ENCODE measurements at places on chromosomes 6 and 20.

DNA sequence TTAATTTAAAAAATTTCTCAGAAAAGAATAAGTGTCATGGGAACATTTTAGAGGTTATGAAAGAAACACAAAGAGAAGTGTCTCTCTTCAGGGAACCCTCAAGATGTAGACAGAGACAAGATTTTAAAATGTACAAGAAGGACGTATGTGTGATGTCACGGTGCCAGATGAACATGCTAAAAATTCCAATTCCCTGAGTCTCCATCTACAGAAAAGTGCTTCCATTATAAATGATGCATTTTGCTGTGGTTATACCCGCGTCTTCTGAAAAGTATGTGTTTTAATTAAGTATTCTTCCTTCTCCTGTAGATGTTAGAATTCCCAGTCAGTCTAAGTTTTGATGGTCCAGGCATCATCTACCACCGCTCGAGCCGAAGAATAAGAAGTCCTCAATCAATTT is 489.1 kb downstream of the PREX1 start:
- DNase-seq = no peak

- no peak for DNase-seq
These were observed 44.9 kb downstream of the SNX9 start for GRCh38 chr6:157867981-157868380.

- no peak for DNase-seq
These were observed 637.4 kb downstream of the CD109 start for GRCh38 chr6:74333406-74333805.

DNA sequence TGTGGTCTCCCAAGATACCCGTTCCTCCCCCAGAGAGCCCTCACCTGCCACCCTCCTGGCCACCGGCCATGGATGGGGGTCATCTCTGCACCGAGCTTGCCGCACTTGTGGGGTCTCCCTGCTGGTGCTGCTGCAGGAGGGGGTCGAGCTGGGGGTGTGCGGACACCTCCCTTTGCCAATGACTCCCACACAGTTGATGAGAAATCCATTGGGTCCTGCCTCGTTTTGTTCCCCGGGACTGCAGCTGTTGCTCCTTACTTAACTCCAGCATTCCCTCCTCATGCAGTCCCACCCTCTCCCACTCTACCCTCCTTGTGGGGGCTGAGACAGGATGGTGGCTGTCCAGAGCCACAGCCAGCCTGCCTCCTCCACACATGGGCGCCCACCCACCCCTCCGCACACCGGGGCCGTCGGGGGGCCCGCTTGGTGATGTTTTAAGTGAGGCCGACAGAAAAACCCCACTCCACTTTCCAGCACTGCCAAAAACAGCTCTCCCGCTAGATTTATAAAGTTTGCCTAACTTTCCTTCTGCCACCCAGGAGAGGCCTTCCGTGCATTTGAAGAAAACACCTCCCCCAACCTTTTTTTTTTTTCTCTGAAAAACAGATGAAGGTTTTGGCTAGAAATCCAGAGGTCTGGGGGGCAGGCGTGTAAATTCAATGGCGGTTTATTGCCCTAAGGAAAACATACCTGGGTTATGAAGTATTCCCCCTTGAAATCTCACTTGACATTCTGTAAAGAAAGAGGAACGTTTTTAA is 53.5 kb upstream of the APCDD1L start:
- no peak for DNase-seq

GRCh38 chr20:10113746-10114145 is 79.0 kb downstream of the ANKEF1 start:
- no peak for DNase-seq

DNA sequence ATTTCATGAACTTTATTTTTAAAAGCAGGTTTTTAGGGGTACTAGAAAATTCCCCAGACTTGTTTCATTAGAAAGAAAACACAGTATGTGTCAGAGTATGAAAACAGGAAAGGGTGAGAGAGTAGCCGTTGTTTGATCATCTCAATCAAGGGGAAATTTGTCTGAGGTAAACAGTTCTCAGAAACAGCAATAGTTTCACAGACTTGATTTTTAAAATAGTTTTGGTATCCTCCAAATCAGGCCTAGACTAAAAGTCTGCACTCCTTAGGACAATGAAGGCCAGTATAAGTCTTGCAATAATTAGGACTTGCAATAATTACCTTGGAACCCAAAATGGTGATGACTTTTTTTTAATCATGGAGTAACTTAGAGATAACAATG is 176.6 kb upstream of the TAB2 start:
- no peak for DNase-seq

DNA sequence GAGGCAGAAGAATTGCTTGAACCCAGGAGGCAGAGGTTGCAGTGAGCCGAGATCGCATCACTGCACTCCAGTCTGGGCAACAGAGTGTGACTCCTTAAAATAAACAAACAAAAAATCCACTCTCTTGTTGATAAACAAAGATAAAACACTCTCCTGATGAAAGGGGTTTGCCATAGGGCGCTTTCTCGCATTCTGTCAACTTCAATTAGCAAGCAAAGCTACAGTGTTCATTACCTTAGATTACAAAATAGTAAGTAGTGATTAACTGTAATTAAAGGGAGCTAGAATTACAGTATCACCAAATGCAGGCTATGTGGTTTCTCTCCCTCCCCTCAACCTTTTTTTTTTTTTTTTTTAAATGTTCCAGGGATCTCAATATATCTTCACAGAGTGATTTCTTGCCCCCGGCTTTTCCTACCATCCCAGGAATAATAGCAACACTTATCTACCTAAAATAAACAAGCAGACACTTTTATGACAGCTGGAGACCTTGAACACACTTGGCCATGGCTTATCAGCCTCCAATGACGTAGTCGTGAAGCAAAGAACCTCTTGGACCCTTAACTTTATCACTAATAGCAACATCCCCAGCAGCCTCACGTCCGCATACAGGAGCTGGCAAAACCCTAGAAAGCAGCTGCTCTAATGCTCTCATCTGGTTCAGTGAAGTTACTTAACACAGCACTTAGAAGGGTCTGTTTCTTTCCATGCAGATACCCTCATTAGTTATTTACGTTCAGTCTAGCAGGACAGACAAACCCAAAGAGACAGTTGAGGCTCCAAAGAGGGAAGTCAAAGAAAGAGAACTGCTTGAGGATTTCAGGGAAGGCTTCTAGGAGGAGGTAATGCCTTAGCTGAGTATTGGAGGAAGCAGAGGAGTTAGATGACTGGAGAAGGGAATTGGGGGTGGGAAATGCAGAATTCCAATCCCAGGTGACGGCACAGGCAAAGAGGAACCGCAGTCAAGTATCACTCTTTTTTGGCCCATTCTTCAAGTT is 37.9 kb upstream of the NEDD9 start:
- no peak for DNase-seq

- no peak for DNase-seq
These were observed 13.5 kb downstream of the NCOA7 start for GRCh38 chr6:125804264-125804663.

- DNase-seq = no peak
These were observed 67.3 kb upstream of the E2F3 start for GRCh38 chr6:20334334-20334733.

GRCh38 chr6:28511628-28512300 is 3.8 kb downstream of the GPX6 start:
- DNase-seq = no peak

DNA sequence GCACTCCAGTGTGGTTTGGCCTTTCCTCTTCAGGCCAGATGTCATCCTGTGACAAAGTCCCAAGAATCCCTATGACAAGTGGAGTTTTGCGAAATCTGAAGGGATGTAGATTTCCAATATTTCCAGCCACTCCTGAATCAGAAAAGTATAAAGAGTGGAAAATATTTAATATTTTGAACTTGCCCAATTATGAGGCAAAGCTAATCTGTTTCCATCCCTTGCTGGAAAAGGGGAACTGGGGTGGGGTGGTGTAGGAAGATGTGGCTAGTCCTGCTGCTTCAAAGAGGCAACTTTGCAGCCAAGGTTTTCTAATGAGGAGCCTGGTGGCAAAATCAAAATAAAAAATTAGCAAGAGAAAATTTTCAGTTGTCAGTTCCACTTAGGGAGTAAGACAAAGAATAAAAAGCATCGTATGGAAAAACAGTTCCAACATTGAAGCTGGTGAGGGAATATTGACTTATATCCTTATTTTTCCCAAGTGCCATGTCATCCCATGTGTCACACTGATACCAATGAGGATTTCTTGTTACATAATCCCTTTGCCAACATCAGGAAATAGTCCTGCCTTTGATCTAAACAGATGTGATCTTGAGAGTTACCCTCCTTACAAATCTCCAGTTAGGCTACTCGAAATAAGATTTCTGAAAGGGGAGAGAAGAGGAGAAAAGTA is 480.0 kb upstream of the JARID2 start:
- DNase-seq = no peak

- no peak for DNase-seq
These were observed 827.7 kb downstream of the MAFB start for GRCh38 chr20:39861381-39861780.

DNA sequence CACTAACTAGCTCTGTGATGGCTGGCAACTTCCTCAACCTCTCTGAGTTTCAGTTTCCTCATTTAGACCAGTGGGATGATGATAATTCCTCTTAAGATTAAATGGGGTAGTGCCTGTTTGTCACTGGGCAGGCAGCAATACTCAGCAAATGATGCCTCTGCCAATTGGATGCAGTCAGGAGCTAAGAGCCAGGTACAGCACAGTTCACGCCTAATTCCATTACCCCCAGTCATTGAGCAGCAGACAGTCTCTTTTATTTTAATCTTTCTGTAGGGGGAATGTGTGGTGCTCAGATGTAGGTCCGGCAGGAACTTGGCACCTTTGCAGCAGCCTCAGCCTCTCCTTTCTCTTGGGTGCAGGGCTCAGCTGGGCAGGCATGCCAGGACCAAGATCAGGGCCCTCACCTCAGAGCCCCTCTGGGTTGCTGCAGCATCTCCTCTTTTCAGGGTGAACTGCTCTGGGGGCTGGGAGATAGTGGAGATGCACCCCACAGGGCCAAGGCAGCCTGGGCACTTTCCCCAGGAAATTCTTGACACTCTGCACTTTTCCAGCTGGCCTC is 243.8 kb downstream of the LRFN2 start:
- DNase-seq = no peak

DNA sequence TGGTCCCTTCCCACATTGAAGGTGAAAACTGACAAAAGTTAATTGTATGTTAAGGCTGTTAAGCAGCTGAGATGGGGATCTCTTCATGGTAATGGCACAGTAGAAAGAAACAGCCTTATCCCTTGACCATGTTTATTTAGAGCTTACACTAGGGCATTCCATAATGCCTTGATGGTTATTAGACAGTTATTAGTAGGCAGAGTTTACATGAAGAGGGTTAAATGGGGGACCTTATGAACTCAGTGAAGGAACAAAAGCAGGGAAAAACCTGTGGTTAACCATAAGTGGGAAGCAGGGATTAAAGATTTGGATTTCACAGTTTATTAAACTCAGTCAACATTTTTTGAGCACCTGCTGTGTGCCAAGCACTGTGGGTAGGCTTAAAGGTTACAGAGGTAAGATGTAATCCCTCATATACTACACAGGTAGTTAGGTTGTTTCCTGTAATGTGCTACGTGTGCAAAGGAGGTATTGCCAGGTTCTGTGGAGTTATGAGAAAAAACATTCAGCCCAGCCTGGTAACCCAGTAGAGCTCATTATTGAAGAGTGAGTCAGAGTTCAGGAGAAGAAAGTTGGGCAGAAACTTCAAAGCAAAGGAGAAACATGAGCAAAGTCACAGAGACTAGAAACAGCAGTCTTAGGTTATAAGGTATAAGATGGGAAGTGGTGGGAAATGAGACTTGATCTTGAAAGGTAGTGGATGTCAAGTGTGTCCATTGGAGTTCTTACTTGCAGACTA is 32.3 kb upstream of the GNRH2 start:
- DNase-seq = no peak

DNA sequence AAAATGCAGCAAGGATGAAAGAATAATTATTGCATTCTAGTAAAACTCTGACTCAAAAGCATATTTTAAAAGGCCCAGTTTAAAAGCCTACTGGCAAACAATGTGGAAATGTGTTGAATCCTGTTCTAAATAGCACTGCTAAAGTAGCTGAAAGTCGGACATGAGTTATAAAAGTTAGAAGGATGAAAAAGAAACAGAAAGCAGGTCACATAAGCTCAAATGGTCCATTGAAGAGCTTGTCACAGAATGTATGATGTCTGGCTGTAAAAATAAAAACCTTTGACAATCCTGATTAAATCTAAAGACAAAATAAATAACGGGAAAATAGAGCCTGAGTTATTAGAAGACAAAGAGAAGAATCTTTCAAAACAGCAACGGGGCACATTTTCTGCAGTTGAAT is 218.6 kb upstream of the UFL1 start:
- DNase-seq = no peak

- no peak for DNase-seq
These were observed 826.6 kb downstream of the MAFB start for GRCh38 chr20:39862470-39862891.

GRCh38 chr6:33761922-33762629 is 15.4 kb upstream of the IP6K3 start:
- DNase-seq = peak; percentile 64

- no peak for DNase-seq
These were observed 231.7 kb upstream of the MAN1A1 start for GRCh38 chr6:119581220-119581619.

DNA sequence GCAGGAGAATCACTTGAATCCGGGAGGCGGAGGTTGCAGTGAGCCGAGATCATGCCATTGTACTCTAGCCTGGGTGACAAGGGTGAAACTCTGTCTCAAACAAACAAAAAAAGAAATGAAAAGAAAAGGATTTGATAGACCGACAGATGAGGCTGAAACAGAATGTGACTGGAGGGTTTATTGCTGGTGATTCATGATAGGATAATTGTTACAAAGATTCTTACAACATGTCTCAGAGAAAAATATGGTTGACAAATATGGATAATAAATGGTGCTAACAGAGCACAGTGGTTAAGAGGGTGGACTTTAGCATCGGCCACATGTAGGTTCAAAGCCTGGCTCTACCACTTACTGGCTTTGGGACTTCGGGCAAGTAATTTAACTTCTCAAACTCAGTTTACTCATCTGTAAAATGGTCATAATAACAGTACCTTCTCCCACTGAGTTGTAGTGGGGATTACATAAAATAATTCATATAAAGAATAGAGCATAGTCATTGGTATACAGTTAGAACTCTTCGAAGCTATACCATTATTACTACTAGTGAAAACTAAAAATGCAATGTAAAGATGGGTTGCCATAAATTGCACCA is 131.9 kb downstream of the MAP3K7 start:
- DNase-seq = no peak

All from midbrain (tissue), 1 donor.